ENCODE measurements at places on chromosomes 5 and 9.

- no peak for DNase-seq
Measured at GRCh38 chr9:31715250-31715649, 669.2 kb upstream of the ACO1 start.

DNA sequence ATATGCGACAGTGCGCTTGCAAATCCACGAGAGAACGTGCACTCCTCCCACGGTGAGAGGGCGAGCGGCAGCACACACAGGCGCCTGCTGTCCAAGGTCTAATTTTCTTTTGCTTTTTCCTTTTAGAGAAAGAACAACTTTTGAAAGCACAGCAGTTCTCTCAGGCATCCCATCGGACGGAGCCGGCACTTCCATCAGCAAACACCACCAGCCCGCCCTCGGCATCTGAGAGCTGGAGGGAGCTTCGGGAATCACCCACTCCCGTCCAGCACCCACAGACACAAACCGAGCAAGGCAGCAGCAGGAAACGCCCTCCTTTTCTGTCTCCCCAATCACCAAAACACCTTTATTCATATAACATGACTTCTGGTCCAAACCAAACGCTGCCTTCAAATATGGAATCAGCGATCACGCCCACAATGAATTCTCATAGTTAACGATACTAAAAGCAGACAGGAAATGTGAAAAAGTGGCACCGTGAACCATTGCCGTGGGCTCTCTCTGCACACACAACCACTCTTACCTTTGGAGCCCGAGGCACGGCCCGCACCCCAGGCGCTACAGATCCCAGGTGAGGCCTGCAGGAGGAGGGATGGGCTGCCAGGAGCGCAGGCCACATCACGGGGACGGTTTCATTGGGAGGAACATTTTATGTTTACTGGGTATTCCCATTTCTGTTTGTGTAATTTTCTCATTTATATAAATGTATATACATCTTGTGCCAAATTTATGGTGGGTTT, 14.2 kb downstream of the LPCAT1 start:
- DNase-seq = no peak

DNA sequence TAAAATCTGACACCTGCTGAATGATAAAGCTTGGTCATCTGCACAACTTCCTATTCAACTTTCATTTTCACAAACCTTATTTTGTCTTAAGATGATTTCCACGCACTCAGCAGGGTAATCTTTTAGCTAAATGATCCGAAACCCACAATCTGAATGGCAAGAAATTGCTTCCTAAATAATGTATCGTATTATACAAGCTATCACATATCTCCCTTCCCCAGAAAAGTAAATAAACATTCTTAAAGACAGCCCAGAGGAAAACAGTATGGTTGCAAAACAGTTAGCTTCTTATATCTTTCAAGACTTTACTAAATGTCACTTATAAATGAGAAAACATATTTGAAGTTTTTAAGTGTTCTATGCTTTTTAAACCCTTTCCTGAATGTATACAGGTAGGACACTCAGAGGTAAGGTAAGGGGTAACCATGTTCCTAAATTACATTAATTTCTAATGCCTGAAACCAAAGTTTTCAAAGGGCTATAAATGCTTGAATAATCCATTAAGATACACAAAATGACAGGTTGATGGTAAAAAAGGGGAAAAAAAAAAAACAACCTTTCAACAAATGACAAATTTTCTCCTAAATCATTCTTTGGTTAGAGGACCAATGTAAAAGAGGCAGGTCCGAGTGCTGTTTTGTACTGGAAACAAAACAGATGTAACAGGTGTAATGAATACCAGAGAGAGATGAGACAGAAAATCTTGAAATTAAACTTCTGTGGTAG, 36.3 kb downstream of the ELAVL2 start:
- DNase-seq = no peak

GRCh38 chr9:114266969-114267368, 55.9 kb upstream of the ORM1 start:
- no peak for DNase-seq

GRCh38 chr9:79757881-79758669, 186.3 kb downstream of the TLE4 start:
- no peak for DNase-seq

- no peak for DNase-seq
Measured at GRCh38 chr5:162514116-162514515, 446.5 kb downstream of the GABRG2 start.

DNA sequence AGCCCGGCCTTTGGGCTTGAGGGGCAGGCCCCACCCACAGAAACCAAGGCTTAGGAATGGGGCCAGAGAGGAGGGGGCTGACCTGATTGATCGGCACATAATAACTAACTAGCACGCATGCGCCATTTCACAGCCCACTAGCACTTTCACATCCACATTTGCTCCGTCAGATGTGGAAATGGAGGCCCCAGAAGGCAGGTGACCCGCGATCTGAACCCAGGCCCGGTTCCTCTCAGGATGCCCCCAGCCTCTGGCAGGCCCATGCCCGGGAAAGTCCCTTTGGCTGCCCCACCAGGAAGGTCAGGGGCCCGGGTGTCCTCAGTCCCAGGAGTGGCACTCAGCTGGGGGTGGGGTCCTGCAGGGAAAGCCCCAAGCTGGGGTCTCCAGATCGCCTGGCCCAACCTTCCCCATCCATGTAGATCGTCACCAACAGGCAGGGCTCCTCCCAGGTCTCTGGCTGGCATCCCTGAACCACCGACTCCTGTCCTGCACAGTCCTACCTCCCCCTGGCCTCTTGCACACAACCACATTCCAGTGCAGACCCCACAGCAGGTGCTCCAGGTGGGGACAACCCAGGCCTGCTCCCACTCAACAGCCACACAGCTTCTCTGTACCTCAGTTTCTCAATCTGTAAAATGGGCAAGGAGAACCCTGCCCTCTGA, 46.7 kb downstream of the VAV2 start:
- DNase-seq = no peak

DNA sequence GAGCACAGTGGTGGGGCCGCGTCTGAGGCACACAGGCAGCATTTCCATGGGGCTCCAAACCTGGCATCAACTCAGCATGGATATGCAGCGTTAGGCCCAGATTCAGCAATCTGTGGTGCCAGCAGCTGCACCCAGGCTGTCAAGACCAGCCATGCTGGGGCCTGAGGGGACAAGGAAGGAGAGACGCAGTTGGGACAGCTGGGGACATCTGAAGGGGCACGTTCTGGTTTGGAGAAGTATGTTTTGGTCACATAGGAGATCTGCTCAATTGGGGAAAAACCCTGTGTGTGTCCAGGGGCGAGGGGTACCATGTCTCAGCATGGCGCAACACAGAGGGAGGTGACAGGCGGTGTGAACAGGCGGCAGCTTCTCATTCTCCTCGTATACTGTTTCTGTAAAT, 66.6 kb upstream of the ECM2 start:
- DNase-seq = no peak

DNA sequence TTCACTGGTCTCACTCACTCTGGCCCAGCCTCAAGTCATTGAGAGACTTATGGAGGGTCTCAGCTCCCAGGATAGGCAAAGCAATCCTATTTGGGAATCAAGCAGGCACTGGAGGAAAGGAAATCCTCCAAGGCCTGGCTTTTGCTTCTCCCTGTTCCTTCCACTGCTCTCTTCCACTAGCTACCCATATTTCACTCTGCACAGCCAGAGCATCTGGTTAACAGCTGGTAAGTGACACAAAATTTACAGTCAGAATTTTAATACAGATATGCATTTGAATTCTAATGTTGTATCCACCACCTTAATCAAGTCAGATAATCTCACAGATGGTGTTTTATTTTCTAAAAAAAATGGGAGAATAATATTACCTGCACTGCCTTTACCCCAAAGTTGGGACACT, 868 bp upstream of the C1QTNF2 start:
- DNase-seq = no peak

DNA sequence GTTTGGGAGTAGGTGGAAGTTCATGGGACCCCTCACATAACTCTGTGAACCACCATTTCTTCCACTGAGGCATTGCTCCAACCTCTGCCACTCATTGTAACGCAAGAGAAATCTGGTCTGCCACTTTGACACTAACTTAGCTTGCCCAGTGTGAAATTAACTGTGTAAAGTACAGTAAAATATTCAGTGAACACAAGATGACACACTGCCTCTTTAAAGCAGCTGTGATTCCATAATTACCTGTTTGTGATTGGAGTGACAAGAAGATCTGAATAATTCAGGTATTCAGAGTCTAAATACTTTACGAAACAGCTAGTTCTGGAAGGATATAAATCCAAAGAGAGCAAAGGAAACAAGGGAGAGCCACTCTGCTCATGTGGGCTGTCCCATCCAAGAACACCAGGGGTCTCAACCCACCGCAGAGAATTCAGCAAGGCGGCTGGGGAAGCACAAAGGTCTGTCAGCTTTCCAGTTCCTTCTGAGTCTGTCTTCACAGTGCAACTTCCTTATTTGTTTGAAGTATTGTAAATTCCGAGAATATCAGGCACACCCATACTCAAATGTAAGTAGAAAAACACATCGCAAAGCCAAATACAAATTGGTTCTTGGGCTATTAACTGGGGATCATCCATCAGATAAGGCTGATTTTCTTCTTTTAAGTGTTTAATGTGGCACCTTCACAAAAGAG, 86.9 kb downstream of the GNAQ start:
- DNase-seq = no peak

DNA sequence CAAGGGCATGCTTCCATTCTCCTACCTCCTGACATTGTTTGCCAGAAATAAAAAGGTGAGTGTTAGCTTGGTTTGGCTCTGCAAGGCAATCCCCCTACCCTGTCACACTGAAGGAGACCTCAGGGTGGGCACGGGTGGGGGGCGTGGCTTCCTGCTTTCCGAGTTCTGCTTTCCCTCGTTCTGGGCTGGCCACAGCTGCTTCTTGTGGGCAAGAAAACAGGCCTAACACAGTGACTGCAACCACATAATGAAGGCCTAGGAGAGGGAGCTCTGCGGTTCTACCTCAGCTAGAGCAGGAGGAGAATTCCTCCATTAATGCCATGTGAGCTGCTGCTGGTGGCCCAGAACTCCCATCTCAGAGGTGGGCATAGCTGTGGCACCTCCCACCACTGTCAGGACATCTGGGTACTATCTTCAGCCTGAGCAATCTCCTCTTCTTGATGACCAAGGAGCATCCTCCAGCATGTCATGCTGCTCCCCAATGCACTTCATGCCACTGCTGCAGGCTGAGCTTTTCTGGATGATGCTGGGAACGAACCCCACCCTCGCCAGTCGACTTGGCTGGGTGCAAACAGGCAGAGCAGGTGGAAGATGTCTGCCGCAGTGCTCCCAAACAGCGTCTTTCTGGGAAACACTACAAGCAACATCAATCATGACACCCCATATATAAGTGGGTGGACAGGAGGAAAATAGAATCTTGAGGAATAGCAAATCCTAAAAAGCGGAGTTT, 139.5 kb upstream of the RAPGEF1 start:
- no peak for DNase-seq

DNA sequence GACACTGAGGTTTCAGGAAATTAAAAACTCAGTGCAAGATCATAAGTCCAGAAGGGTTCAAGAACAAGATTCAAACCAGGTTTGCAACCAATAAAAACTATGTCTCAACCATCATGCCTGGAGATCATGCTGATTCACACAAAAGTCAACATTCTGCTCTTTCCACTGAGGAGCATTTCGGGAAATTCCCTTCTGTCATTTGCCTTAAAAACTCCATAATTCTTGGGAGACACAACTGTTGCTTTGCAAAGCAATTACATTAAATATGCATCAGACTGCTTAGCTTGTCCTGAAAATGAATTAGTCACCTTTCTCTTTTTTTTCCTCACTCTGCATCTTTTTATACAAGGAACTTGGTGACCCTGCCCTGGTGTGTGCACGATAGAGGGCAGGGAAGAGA, 275.9 kb upstream of the ZNF462 start:
- DNase-seq = no peak

DNA sequence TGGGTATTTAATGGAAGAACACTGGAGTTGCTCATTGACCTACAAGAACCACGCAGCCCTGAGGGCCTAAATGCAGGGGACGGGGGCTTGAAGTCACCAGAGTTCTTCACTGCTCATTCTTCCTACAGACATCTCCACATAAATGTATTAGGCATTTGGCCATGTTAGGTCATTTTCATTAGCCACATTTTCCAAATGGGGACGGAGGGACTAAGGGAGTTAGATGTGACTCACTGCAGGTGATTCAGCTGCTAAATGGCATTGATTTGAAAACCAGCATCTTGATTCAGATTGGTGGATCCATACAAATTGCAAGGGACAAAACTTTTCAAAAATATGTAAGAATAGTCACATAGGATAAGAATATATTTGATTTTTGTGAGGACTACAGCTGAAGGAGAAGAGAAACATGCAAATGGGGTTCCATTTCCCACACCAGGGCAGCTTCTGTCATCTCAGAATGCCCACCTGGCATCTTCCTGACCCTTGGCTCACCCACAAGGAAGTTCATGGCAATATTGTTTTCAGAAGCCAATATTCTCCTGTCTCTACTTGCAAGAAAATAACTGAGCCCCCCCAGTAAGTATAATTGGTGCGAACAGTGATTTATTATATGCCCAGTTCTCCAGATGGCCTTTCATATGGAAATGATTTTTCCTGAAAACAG, 264.8 kb downstream of the DOCK8 start:
- no peak for DNase-seq

DNA sequence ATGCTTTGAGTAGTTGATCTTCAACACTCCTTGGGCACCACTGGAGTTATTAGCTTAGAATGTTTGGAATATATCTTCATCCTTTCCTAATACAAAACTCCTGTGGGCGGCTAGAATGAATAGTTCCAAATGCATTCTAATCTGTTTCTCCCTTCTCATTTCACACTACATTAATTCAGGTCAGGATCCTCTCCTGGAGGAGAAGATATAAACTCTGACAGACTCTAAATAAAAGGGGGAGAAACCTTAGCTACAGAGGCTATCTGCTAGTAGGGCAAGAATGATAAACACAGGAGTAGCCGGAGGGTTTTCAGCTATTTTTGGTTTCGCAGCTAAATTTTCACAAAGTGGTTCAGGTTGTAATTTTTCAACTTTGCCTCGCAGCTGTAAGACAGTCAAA, 45.2 kb upstream of the FAM240B start:
- peak; percentile 60 for DNase-seq

- no peak for DNase-seq
Measured at GRCh38 chr9:129416821-129417539, 203.9 kb downstream of the C9orf50 start.

DNA sequence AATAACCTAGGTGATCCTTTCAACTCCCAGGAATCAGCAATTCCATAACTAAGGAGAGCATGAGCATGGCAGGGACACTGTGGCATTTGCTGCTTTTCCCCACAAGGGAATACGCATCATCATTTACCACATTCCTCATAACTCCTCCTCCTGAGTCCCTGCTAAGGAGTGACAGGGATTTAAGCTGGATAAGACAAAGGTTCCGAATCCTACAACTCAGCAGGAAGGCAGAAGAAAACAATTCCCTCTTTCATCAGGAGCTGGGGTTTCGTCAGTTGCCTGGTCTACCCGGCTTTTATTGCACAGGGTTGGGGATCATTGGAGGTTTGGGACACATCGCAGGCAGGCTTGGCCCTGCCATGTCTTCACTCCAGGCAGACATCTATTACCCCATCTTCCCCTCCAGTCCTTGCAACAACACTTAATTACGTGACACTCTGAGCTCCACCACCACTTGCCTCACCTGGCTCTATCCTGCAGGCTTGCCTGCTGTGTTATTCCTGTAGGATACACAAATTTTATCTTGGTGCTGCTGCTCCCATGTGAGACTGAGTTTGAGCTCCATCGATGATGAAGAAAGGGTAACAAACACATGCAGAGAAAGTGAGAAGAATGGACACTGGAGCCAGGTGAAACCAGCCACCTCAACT, 563.0 kb upstream of the KLF4 start:
- DNase-seq = no peak
